Right ventricle myocardium inferior (tissue), 1 donor: ENCODE measurements at places on chromosomes 5 and 9. TPM values are rescaled to one million over a fixed set of nuclear protein-coding genes. Genes with fewer than 3 reads are reported as not detected.

DNA sequence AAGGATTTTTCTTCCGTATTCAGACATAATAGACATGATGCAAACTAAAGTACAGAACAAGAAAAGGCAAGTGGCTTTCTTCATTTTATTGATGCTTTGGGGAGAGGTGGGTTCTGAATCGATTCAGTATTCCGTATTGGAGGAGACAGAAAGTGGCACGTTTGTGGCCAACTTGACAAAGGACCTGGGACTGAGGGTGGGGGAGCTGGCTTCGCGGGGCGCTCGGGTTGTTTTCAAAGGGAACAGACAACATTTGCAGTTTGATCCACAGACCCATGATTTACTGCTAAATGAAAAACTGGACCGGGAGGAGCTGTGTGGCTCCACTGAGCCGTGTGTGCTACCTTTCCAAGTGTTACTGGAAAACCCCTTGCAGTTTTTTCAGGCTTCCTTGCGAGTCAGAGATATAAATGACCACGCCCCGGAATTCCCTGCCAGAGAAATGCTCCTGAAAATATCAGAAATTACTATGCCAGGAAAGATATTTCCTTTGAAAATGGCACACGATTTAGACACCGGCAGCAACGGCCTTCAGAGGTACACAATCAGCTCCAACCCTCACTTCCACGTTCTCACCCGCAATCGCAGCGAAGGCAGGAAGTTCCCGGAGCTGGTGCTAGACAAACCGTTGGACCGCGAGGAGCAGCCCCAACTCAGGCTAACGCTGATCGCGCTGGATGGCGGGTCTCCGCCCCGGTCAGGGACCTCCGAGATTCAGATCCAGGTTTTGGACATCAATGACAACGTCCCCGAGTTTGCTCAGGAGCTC lies 551 bp downstream of the PCDHB6 start:
- DNase-seq, result peak; percentile 68

DNA sequence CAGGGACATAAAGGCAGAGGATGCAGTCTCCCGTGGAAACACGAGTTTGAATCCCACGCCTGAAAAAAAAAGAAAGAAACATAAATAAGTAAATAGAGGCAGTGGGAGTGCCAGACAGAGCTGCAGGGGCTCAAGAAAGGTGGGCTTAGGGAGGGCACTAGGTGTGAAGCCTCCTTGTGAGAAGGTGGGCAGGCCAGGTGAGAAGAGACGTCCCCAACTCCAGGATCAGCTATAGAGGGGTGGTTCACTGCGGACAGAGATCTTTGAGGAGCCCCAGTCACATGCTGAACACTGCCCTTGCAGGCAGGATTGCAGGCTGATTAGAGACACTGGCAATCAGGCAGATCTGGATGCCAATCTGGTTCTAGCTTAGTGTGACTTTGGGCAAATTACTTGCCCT lies 172.1 kb downstream of the RGS3 start:
- DNase-seq, result no peak

DNA sequence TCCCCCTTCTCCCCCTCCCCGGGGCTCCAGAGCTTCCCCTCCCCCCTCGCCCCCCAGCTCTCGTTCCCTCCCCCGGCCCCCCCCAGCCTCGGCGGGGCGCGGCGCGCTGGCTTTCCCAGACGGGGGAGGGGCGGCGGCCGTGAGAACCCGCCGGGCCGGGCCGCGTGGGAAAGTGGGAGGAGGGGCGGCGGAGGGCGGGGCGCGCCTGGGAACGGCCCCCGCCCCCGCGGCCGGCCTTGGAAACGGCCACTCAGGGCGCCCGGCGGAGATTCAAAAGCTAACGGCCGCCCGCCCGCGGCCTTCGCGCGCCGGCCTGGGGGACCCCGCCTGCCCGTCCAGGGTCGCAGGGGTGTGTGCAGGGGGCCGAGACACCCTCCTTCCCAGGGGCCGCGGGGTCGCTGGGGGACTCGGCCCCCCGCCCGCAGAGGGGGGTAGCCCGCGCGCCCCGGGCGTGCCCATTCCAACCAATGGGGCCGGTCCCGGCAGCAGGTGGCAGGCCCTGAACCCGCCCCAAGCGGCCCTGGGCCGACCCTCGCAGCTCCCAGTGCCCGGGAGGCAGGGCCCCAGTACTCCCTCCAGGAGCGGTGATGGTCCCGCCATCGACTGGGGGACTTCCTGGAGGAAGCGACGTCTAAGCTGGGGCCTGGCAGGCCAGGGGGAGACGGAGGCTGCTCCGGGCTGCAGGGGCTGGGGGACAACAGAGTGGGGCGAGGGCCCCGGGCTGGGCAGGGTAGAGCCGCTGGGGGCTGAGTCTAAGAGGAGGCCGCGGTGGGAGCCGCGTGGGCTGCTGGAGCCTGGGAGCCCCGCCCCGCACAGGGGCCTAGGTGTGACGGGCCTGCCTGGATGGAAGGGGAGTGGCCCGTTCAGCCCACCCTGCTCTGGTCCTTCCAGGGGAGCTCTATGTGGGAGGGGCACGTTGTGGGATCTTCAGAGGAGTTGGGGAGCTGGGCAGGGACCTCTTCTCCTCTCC lies 14.2 kb upstream of the NRARP start:
- DNase-seq, result peak; percentile 64

DNA sequence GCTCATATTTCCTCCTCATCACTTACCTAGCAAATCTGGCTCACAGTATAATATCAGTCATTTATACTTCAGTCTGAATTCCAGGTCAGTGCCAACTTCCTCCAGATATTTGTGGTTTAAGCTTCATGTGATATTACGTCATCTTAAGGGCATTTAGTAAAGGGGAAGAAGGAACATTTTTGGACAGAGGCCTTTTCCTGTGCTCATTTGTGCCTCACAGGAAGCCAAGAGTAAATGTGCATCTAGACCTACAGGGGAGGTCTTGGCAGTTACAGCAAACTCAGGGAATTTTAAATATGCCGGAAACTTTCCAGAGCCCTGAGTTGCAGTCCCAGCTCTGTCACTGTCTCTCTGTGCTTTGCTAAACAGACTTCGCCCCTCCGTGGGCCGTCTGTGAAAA lies 12.3 kb upstream of the KCNIP1 start:
- no peak for DNase-seq

- no peak for DNase-seq
These were observed 916.6 kb downstream of the DNAH5 start for GRCh38 chr5:13027874-13028273.

- DNase-seq, result no peak
These were observed 47.7 kb upstream of the FUBP3 start for GRCh38 chr9:130531670-130532069.

- DNase-seq, result no peak
These were observed 474.9 kb upstream of the CDH10 start for GRCh38 chr5:25119650-25120049.

DNA sequence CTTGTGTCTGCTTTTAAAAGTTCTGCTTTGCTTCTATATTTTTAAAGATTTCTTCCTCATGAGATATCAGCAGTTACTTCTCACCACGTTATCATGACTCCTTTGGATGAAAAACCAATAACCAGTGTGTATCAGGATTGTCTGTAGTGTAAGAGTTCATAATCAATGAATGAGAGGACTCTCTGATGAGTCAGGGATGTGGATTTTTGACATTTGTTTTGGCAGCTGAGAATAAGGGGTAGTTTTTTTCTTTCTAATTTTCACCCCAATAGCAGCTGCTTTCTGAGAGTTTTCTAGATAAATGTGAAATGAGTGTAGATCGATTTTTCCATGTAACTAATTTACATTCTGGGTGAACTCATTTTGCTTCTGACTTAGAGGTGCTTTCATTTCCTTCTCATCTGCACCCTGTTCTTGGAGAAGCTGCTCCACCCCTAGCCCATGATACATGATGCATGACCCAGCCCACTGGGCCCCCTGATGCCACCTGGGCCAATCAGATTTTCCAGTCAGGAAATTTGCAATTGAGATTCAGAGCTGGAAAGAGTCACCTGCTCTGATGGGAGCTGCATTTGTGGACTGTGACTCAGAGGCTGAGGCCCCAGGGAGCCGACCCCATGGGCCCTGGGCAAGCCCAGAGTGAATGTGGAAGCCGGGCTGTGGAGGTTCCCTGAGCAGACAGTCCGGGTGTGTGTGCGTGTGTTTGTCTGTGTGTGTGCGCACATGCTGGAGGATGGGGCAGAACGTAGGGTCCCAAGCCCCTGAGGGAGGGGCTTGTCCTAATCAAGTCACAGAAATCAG lies 159.3 kb downstream of the RGS3 start:
- no peak for DNase-seq

GRCh38 chr5:80960531-80961375 lies 590 bp downstream of the RASGRF2 start:
- DNase-seq, result peak; percentile 67

DNA sequence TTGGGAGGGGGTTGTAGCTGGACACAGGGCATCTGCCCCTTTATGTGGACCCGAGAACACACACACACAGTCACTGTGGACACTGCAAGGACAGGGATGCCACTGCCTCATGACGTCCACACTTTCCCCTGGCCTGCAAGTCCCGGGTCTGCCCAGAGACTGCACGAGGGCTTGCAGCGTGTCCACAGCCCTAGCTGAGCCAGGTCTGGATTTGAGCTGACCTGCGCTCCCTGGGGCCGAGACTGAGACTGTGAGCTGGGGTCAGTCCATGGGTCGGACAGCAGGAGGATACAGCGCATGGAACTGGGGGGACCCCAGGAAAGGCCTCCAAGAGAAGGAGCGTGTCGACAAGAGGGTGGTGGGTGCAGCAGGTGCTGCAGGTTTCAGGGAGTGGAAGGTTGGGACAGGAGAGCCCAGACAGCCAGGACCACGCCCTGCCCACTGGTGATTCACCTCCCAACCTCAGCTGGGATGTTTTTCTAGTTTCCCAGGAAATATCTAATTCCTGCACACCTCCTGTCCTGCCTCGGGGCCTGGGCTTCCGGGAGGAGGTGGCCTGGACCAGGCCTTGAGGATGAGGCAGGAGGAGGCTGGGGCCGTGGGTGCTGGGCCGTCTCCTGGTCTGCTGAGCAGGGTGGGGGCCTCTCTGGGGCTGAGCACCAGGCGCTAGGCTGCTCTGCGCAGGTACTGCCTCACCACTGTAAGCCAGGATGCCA lies 806 bp upstream of the RNF224 start:
- no peak for DNase-seq

GRCh38 chr9:133396952-133397351 lies 20.8 kb downstream of the STKLD1 start:
- no peak for DNase-seq

DNA sequence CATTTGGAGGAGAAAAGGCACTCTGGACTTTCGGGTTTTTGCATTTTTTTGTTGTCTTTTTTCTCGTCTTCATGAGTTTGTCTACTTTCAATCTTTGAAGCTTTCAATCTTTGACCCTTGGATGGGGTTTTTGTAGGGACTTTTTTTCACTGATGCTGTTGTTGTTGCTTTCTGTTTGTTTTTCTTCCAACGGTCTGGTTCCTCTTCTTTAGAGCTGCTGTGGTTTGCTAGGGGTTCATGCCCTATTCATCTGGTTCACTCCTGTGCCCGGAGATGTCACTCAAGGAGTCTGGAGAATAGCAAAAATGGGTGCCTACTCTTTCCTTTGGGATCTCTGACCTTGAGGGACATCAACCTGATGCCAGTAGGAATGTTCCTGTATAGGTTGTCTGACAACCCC lies 378.6 kb upstream of the TYRP1 start:
- no peak for DNase-seq

DNA sequence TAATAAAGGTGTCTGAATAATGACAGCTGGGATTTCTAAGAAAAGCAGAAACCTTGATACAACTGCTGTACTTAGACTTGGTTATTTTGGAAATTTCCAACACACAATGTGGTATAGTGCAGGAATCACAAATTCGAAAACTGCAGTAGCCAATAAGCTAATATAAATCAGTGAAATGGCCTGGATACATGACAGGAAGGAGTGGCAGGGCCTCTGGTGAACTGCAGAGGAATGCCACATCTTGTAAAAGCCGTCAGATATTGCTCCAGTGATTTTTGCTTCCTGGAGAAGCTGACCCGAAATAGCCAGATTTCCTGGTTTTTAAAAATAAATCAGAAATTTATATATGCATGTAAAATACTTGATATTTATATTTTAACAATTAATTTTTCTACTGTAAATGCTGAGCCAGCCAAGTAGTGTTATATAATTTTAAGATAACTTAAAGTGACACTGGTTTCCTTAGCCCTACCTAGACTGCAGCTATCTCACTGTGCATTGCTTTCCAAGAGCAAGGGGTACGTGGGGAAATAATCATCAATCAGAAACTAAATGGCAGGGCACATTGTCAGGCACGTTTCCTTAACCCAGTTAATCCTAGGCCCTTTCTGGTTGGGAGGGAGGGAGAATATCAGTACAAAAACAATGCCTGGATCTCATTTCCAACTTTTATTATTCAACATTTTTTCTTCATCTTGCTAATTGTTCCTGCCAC lies 182.4 kb downstream of the RASEF start:
- no peak for DNase-seq

DNA sequence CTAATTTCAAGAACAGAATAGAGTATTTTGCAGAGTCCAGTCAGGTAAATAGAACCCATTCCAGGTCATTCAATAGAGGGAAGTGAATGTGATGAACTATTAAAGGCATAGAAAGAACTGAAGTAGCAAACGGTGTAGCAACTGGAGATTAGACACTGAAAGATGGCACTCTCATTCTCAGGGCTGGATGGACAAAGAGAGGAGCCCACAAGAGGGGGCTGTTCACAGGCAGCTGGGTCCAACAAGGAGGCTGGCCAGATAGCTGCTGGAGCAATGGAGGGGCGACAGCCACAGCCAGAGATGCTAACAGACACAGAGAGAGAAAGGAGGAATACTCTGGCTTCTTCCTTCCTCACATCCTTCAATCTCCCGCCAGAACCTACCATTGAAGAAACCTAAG lies 93.1 kb upstream of the SMARCA2 start:
- DNase-seq, result no peak

DNA sequence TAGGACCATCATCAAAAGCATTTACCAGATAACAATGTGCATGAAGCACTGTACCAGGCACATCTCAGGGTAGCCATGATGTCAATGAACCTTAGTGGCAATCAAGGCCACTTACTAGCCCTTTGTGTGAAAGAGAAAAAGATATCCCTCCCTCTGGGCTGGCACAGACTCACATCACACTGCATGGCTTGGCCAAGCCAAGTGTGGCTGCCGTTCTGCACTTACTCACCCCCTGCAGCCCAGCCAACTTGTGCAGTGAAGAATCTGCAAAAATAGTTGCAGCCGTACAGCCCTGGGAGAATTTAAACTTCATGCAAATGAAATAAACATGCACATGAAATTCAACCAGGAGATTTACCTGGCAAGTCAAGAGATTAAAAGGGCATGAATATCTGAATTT lies 333.5 kb downstream of the DEPDC1B start:
- DNase-seq, result no peak

GRCh38 chr5:160846642-160847041 lies 5.4 kb downstream of the ATP10B start:
- no peak for DNase-seq

- no peak for DNase-seq
These were observed 13.6 kb upstream of the NINJ1 start for GRCh38 chr9:93147632-93148031.

GRCh38 chr5:53323943-53324642 lies 156.3 kb upstream of the FST start:
- DNase-seq, result no peak

- DNase-seq, result no peak
These were observed 7.0 kb upstream of the IRF1 start for GRCh38 chr5:132497488-132497997.

SLC34A1 gene
- total RNA-seq, result not detected

RAPGEF6 gene
- total RNA-seq, result 8.5 TPM

FAM170A gene
- not detected for total RNA-seq

SEC61B gene
- 49.6 TPM for total RNA-seq

SLC36A3 gene
- total RNA-seq, result not detected
